ENCODE measurements at places on chromosomes 6 and 20.

DNA sequence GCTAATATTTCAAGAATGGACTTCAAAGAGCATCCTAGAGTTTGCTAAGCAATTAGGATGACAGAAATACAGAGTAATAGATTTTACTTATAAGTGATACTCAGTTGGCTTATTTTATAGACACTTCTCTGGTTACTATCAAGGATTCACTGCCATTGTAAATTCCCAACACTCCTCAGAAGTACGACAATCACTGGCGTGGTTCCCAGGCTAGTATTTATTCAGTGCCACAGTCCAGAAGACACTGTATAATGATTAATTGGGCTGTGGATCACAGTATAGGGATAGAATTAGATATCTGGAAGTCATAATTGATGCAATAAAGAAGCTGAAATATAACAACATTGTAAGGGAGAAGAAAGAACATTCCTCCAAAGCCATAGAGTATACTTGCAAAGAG, 15.7 kb downstream of the MANEA start:
- DNase-seq: no peak

DNA sequence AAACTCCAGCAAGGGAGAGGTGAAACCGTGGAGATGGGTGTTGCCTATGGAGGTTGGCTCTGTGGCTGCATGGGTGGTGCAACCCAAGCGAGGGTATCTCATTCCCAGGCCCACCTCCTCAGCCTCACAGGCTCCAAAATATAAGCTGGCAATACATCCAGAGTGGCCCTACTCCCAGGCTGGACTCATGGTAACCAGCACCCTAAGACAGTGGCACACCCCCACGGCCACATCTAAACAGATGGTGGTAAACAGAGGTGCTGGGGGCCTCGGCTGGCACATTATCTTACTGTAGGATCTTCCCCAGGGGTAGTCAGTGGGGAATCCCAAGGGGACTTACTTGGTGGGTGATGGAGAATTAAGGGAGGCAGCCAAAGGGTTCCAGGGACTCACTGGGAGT, 33.7 kb upstream of the CCND3 start:
- no peak for DNase-seq

DNA sequence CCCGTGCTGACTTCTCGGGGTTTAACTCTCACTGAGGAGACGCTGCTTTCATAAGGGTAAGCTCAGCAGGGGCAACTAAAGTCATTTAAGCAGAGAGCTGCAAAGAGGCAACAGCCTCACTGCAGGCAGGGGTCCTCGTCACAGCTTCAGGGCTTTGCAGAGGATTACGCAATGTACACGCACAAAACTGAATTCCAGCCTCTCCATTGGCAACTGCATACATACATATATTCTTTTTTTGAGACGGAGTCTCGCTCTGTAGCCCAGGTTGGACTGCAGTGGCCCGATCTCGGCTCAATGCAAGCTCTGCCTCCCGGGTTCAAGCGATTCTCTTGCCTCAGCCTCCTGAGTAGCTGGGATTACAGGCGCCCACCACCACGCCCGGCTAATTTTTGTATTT, 2.4 kb downstream of the GMEB2 start:
- no peak for DNase-seq

- no peak for DNase-seq
Measured at GRCh38 chr6:167826896-167827582, at the start of gene AFDN. TSS of gene AFDN (plus strand) at chr6:167826911. CDS start at chr6:167827133, 222 bp downstream.

GRCh38 chr20:15060265-15061060, 723.1 kb upstream of the FLRT3 start:
- DNase-seq: no peak

GRCh38 chr6:107495196-107495643, 5.3 kb downstream of the SOBP start:
- DNase-seq: no peak

- DNase-seq: no peak
Measured at GRCh38 chr6:12442455-12442854, 152.3 kb downstream of the EDN1 start.

DNA sequence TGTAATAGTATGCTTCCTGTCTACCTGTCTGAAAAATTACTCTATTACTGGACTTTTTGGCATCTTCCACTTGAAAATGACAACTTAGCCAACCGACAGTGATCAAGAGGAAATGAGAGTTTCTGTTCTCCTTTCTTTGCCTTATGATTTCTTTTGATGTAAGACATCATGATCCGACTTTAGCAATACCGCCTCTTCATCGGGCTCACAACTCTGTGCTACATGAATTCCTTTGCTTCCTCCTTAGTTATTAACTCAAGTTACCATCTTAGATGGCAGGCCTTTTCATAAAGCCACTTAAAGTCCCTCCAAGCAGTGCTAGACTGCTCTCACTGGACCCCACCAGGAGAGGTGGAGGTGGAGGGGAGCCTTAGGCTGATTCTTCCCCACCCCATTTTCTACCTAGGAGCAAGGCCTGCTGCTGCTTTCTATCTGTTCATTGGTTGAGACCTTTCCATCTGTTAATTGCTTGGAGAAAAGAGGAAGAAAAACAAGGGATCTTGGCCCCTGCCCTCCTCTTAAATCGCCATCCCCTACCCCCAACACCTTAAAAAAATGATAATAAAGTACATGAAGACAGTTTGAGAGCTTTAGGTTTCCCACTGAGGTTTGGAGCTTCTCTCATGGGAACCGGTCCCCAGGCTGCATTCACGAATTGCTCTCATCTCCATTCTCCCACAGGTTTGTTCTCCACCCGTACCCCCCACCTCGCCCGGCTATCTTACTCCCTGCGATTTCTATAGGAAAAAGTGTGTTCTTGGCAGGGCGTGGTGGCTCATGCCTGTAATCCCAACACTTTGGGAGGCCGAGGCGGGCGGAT, 21.6 kb upstream of the MCM3 start:
- DNase-seq: peak; percentile 58

- DNase-seq: peak; percentile 68
Measured at GRCh38 chr20:3045816-3046676, at the start of gene MRPS26. TSS of gene MRPS26 (plus strand) at chr20:3046052. CDS start at chr20:3046069, 17 bp downstream.

DNA sequence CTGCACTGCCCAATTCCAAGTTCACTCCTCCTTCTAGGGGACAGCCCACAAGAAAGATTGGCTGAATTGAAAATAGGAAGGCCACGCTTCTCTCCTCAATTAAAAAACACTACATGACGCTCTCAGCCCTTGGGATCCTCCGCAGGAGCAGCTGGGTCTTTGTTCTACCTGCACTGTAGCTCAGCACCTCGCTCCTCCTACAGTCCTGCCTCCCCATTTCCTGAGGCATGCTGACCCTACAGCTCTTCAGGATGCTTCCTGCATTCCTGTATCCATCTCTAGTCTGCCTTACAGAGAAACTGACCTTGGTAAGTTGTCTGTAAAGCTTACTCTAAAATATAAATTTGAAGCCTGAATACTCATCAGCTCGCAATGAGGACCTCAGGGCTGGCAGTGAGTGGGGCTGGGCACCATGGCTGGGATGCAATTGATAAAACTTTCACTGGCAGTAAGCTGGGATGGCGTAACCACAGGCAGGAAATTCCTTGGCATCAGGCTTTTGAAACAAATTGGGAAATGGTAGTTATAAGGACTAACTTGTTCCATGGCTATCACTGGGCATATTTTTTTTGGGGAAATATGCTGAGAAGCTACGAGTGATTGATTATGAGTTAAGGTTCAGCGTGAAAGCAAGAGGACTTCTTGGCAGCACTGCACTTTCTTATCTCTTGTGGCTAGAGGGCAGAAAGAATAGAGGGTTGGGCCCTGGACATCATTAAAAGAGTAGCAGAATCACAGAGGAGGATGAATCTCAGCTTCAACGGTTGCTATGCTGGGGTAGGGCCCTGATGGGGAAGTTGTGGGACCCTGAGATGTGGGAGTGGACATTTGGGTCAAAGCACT, 11.7 kb upstream of the SIRPB1 start:
- DNase-seq: no peak

DNA sequence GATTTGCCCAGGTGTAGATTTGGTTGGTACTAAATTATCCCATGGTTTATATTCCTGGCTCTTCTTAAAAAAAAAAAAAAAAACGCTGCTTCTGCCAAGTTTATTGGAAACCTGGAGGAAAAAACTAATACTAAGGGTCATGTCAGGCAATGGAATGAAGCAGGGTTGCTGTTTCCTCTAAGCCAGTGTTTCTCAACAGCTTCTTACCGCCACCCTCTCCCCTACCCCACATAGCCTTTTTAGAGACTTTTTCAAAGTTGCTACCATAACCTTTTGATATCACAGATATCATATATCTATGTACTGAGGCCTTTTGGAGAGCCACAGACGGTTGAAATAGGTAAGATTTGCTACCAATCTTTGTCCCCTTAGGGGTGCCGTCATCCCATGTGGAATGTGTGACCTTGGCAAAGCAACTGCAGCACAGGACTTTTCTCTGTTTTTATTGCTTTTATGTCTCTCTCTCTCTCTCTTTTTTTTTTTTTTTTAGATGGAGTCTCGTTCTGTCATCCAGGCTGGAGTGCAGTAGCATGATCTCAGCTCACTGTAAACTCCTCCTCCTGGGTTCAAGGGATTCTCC, 35.0 kb downstream of the SYTL3 start:
- no peak for DNase-seq

GRCh38 chr20:36105711-36106226, 48.8 kb upstream of the EPB41L1 start:
- no peak for DNase-seq

GRCh38 chr6:75230484-75231325, 12.9 kb downstream of the COX7A2 start:
- DNase-seq: no peak

DNA sequence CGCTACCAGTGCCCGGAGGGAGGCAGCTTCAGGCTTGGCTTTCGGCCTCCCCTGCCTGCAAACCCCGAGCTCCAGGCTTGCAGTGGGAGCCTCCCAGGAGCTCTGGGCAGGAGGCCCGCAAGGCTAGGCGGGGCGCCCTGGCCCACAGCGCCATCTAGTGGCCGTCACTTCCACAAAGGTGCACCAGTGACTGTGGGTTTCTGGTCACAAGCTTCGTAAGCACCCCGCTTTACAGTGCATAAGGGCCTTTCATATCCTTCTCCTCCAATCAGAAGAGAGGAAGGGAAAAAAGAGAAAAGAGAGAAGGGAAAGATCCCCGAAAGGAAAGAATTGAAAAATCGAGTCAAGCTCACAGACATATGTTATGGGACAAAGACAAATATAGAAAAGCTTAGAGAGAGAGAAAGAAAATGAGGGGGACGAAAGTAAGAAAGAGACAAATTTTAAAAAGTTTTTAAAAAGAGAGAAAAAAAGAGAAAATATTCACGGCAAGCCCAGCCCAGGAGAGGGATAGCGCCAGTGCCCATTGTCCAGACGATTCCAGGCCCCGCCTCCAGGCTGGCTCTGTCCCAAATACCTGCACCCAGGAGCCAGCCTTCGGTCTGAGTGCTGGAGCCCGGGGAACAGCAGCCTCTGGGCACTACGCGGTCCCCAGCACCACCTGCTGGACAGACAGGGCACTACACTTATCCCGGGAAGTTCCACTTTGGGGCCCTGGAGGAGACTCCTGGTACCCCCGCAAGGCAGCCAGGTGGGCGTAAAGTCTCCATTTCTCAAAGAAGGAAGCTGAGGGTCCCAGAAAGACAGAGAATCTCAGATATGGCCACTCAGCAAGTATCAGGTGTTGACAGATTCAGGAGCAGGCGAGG, 207.1 kb downstream of the PREX1 start:
- DNase-seq: peak; percentile 72

DNA sequence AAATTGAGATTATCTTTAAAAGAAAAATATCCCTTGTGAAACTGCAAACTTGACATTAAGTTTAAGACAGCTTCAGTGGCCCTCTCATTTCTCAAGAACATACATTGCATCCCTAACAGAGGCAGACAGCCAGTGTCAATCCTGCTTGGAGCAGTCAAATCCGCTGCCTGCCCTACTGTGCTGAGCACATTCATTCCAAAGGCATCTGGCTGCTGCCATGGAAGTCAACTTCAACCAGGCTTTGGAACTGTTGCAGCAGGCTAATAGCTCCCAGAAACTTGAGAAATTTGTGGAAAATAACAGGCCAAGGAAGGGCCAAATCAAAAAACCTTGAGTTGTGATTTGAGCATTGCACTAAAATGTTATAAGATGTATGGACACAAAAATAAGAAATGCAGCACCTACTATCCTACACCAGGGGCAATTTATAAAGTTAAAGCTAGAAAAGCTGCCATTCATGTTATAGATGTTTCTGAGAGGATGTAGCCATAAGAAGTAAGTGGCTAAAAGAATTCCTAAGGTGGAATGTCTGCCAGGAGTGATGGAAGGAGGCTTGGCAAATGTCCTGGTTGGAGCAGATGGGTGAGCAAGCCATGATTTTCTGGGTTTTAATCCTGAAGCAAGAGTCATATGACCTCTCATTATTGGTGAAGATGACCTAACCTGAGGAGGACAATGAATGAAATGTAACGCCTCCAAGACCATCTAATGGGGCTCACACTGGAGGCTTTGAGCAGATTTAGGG, 31.4 kb upstream of the HAO1 start:
- no peak for DNase-seq

DNA sequence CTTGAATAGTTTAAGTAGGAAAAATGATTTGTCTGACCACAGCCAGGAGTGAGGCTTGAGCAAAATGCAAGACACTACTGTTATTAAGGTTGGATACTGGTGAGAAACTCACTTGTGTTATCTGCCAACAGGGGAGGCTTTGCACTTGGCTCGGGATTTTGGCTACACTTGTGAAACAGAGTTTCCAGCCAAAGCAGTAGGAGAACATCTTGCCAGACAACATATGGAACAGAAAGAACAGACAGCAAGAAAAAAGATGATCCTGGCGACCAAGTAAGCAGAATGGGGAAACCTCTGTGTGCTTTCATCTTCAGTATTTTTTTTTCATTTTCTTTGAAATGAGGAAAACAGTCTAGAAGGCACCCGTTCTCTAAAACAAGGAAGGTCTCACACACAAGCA, 31.6 kb downstream of the TFAP2D start:
- DNase-seq: no peak

GRCh38 chr20:36631646-36632045, 14.3 kb downstream of the SLA2 start:
- DNase-seq: no peak

GRCh38 chr6:143952060-143952778, 55.8 kb downstream of the PLAGL1 start:
- no peak for DNase-seq

- DNase-seq: peak; percentile 61
Measured at GRCh38 chr6:75266716-75267291, 17.8 kb downstream of the TMEM30A start.

- no peak for DNase-seq
Measured at GRCh38 chr20:38135271-38135650, 29.8 kb downstream of the TGM2 start.

DNA sequence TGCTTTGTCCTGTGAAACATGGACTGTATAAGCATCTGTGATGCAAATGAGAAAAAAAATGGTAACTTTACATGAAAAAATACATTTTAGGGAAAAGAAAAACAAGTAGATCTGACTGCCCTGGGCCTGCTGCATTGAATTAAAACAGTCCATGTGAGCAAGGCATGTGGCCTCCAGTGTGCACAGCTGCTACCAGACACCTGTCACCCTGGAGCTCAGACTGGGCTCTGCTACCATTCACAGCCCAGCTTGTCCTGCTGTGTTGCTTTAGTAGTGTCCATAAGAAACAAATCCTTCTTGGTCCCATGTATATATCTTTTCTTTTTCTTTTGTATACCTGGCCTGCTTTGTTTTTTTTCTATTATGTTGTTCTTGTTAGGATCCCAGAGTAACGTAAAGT, 315.9 kb downstream of the NKAIN2 start:
- DNase-seq: no peak

GRCh38 chr20:47350181-47350550, 6.3 kb downstream of the ZMYND8 start:
- no peak for DNase-seq
